PC-9 (cell line): ENCODE measurements at places on chromosomes 16 and 17. TPM values are rescaled to one million over a fixed set of nuclear protein-coding genes. Genes with fewer than 3 reads are reported as not detected.

FBXW10 gene
- total RNA-seq = 5.3 and 6.1 TPM in 2 replicates

MYH8 gene
- not detected in 2 replicates for total RNA-seq

NT5M gene
- 6.2 and 9.6 TPM in 2 replicates for total RNA-seq

SLC22A31 gene
- 2.5 and 5.4 TPM in 2 replicates for total RNA-seq

MT1A gene
- 16.9 and 23.5 TPM in 2 replicates for total RNA-seq

TEDC2 gene
- total RNA-seq = 26.3 and 28.0 TPM in 2 replicates

NPW gene
- total RNA-seq = 4.0 and 8.1 TPM in 2 replicates

FGF11 gene
- total RNA-seq = 15.2 and 23.2 TPM in 2 replicates

- no peak for DNase-seq
These were observed 136.7 kb upstream of the HS3ST2 start for GRCh38 chr16:22677024-22677830.

GRCh38 chr16:17409894-17410293 lies 60.9 kb downstream of the XYLT1 start:
- DNase-seq = no peak

GRCh38 chr16:2791174-2791573 lies 3.8 kb upstream of the PRSS33 start:
- DNase-seq = no peak

DNA sequence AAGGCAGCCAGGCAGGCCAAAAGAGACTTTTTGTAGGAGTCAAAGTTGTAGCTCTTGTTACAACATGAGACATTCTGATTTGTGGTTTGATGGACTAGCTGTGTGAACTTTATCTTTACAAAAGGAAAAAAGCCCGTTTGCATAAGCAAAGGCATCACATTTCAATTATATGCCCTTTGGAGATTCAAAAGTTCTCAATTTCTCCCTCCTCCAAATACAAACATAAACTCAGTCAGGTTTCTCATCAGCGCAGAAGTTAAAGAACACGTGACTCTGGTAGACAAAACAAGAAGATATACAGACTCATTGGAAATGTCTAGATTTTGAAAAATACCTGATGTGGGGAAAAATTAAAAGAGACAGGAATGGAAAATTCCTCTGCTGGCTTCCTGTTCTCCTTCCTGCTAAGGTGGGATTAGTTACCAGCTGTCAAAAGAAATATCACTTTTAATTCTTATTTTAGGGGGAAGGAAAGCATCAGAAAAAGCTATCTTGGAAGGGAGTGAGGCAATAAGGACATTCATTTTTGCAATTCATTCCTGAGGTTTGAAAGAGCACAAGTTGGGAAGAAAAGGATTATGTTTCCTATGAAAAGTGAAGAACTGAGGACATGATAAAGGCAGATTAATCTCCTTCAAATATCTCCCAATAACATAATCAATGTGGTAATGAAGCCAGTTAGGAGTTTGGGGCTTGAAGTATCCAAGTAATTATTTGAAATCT lies 4.6 kb upstream of the KCNJ16 start:
- no peak for DNase-seq

GRCh38 chr16:82943371-82943770 lies 316.6 kb downstream of the CDH13 start:
- no peak for DNase-seq

DNA sequence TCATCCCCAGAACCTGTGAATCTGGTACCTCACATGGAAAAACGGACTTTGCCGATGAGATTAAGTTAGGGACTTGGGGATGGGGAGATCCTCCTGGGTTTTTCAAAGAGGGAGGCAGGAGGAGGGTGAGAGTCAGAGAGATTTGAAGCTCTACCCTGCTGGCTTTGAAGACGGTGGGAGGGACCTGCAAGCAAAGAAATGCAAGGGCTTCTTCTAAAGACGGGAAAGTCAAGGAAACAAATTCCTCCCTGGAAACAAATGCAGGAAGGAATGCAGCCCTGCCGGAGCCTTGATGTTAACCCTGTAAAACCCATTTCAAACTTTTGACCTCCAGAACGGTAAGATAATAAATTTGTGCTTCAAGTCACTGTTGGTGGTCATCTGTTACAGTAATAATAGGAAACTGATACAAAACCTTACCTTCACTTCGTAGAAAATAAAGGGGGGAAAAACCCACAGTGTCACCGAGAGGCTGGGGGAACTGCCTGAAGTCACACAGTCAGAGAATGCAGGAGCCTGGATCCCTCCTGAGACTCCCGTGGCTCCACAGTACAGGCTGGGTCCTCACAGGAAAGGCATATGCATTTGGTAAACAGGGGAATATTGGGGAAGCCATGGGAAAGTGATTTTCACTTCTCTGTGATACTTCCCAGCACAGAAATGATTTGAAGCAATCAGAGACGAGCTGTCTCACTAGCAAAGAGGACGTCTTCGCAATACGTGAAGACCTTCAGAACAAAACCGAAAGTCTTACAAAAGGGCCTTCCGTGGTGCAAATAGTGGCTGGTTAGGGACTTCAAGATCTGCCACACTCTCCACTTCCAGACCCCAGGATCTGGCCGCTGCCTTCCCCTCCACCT lies 58.9 kb upstream of the CLEC3A start:
- DNase-seq = no peak

DNA sequence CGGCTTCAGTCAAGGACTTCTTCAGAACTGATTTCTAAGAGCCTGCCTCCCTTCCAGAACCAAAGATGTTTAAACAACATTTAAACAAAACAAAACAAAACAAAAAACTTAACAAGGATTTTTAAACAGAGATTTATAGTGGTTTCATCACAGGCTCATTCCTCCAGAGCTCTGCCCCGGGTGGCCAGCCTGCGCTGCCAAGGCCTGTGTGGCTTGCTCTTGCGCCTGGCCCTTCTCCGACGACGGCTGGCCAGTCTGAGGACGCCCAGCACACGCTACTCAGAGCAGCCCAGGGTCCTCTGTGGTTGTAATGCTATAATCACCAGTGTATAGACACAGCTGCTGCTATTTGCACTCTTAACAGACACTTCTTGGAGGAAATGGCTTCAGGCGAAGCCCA lies 307.2 kb upstream of the MYOCD start:
- no peak for DNase-seq

GRCh38 chr17:61809816-61810392 lies 53.4 kb downstream of the BRIP1 start:
- no peak for DNase-seq

DNA sequence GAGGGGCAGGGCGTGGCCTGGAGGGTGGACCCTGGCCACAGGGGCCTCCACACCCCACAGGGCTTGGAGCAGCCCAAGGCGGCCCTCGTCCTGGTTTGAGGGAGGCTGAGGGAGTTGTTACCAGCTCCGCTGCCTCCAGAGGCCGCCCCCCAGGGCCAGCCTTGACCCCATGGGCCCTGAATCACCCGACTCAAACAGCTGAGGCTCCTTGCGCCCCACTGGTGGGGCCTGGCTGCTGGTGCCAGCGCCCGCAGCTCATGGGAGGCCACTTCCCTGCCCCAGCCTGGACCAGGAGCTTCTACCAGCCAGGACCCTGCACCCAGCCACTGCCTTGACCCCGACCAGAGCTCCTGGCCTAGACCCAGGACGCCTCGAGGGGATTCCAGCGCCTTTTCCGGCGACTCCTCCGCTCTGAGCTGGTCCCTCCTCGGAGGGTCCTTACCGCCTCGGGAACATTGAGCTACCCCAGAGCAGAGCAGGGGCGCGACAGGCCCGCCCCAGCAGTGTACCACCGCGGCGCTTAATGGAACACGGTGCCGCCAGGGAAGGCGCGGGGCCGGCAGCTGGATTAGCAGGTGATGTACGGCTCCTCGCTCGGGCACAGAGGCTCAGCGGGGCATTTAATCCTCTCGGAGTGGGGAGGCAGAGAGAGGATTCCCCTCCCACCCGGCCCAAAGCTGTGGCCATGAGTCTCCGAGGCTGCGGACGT lies 37.2 kb downstream of the GSE1 start:
- DNase-seq = no peak

DNA sequence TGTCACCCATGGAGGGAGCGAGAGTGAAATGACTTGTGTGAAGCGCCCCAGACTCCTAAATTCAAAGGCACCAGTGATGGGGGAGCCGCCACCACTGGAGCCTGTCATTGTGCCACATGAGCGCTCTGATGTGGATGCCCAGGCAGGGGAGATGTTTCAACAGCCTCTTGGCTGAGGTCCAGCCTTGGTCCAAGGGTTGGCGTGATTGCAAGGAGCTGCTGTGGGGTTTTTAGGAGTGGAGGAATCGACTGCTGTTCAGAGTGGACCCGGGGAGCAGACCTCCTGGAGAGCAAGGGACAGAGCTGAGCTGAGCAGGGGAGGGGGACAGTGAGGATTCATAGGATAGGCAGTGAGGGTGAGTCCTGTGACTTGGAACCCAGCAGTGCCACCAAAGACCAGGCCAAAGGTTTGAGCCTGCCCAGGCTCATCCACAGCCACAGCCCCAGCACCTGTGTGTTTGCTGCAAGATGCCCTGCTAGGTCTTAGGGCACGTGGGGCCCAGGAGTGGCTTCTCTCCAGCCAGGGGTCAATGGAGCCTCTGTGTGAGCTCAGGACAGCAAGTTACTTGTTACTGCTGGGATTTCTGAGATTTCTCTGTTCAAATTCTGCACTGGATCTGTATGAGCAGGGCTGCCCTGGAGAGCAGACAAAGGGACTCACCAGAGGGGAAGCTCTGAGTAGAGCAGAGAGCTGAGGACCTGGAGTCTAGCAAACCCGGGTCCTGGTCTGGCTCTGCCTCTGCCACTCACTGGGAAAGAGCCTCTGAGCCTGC lies 20.3 kb downstream of the RHBDL3 start:
- DNase-seq = no peak

- no peak for DNase-seq
These were observed 255.9 kb downstream of the KATNIP start for GRCh38 chr16:27805828-27806351.

- no peak for DNase-seq
These were observed 161.2 kb downstream of the XYLT1 start for GRCh38 chr16:17309510-17309909.

DNA sequence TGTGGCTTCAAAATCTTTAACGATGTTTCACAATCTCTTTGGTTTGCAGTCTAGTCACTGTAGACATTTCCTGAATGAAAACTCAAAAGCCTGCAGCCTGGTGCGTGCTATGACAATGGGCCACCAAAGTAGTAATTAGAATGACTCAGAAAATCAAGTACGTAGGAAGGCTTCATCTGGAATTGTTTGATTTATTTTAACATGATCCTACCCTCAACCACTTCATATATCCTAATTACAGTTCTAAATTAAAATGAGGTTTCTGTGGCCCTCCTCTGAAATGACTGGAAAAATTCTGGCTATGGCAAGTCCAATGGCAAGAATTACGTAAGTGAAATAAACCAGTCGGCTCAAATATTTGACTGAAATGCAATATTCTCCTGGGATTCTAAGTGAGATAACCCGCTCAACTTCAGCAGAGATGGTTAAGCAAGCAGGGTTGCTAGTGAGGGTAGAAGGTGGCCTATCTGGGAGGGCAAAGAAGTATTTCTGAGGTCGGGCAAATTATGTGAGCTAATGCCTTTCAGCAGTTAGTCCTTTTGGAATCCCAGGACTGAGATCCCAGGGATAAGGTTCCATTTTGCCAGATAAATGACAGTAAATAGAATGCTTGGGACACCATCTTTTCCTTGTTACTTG lies 145.6 kb upstream of the MYOCD start:
- DNase-seq = no peak
